ENCODE measurements at places on chromosomes 6 and 20.

GRCh38 chr6:136968837-136969236 is 46.7 kb downstream of the SLC35D3 start:
- no peak for DNase-seq

DNA sequence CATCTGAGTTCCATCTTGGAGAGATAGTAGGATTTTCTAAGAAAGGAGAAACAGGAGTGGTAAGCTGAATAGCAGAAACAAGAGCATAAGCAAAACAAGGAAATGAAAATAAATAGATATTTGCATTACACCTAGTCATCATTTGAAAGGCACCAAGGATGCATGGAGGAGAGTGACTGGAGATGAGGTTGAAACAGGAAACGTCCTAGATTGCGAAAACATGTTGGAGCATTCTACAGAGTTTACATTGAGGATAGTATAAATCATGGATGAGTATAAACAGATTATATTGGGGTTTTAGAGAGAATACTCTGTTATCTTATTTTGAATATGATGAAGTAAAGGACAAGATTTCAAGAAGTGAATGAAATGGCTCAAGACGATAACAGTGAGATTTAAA is 507.3 kb downstream of the EYS start:
- DNase-seq: no peak

- DNase-seq: no peak
These were observed 7.6 kb upstream of the MOCS1 start for GRCh38 chr6:39941820-39942219.

DNA sequence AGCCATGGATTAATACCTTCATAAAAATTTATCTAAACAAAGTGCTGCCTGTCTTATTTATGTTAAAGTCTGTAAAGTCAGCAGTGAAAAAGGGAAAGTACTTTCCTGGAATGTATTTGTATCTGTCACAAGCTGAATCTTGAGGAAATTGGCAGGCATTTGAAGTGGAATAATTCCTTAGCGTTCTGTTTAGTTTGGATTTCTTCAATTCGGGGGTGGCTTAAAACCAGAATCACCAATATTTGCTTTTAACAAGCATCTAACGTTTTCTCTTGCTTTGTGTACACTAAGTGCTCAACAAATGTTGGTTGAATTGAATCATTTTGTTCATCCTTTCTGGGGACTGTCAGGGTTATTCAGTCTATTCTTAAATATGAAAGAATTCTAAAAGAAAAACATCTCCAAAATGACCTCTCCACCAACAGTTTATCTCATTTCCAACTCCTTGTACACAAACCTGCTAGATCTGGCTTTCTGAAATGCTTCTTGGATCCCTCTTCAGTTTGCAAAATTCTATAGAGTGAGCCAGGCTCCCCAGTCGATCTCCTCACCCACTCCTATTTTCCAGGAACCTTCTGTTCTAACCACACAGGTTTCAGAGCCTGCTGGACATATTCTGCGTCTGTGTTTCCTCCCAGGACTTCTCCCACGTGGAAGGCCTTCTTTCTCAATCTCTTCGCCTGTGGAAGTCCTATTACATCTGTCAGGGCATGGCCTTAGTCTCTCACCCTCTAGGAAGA is 2.0 kb upstream of the NPEPL1 start:
- DNase-seq: no peak

DNA sequence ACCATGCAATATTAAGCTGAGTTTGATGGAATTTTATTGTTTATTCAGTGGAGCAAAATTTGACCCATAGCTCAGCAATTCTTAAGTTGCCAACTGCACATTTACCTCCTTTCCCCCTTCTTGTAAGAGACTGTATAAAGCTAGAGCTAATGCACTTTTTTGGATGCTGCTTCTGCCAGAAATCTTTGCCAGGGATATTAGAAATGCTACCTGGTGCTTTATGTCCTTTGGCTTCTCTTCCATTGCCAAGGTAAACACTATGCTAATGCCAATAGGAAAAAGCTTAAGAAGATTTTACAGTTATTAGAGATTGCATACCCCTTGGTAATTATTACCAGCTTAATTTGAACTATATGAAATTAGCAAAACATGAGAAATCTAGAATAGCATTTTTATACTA is 79.0 kb upstream of the OGFRL1 start:
- no peak for DNase-seq

- no peak for DNase-seq
These were observed 41.7 kb downstream of the POPDC3 start for GRCh38 chr6:105138141-105138540.

DNA sequence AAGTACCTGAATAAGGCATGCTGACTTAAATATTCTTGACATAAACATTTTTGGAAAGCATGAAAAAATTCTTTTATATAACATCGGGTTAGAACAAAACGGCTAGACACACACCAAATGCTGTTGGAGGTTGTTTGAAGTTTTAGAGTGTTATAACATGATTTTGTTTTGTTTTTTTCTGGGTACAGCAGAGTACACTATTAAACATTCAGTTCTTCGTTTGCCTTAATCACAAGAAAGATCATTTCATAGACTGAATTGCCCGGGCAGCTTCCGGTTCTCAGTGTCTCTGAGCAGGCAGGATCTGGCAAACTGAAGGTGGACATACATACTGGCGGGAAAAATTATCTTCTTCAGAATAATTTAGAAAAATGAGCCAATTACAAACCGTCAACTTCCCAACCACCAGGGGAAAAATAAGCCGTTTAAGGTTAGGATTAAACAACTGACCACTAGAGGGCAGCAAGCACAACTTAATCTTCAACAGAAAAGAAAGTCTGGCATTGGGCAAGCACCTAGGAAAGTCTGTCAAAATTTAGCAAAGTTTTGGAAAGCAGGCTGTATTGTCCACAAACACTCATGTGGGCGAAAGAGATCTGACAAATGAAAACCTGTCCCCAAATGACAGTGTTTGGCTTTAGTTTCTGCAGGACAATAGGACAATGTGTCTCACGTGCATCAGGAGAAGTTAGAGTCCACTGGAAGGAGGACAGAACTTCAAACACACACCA is 15.0 kb downstream of the ZNF217 start:
- no peak for DNase-seq

- no peak for DNase-seq
These were observed 114.1 kb downstream of the CD83 start for GRCh38 chr6:14231501-14232280.
